ENCODE measurements at places on chromosomes 13 and 19.

- DNase-seq = no peak
Observed at GRCh38 chr19:18684642-18684993, 1.1 kb downstream of the CRTC1 start.

DNA sequence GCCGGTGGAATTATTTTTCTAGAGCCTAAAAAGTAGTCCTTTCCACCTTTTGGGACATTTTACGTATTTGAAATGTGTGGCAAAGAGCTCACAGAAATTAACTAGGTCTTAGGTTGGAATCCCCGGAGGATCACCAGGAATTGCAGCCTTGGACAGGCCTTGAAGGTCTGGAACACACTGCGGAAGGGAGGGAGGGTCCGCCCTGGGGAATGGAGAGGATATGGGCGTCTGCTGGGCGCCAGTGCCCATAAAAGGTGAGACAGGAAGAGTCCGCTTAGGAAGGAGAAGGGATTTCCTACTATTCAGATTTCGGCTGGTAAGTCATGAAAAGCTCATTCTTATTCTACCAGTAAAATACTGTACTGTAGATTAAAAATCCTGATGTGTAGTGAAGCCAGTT is 111.9 kb downstream of the COL4A2 start:
- no peak for DNase-seq

- DNase-seq = no peak
Observed at GRCh38 chr13:97140131-97140530, 82.0 kb upstream of the MBNL2 start.

DNA sequence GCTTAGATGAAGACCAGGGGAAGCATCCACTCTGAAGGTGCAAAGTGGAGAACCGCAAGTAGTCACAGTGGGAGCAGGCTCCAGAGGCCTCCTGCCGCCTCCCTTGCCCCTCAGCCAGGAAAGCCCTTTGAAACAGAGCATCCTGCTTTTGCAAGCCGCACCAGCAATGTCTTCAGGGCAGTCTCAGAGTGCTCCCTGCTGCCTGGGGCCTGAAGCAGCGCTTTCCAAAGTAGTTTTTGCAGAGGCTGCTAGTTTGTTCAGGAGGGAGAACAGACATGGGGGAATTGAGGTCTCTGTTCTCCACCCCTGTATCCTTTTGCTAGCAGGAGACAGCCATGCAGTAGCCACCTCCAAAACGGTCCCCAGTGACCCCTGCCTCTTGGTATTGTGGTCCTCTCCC is 15.8 kb upstream of the POP4 start:
- DNase-seq = no peak

DNA sequence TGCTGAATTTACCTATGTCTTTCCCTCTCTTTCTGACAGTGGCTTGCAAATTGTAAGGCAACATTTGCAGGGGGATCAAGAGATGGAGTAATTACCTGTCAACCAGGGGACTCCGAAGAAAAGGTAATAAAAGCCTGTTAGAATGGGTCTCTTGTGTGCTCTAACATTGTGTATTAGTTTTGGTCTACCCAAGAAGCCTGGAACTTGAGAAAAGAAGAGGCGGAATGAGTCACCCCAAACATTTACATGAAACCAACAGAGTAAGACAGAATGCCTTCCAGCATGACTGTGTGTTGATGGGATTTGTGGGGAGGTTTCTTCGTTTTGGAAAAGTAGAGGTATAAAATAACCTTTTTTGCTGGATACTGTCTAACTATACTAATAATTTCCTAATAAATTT is 36.7 kb downstream of the ZAR1L start:
- peak; percentile 54 for DNase-seq

DNA sequence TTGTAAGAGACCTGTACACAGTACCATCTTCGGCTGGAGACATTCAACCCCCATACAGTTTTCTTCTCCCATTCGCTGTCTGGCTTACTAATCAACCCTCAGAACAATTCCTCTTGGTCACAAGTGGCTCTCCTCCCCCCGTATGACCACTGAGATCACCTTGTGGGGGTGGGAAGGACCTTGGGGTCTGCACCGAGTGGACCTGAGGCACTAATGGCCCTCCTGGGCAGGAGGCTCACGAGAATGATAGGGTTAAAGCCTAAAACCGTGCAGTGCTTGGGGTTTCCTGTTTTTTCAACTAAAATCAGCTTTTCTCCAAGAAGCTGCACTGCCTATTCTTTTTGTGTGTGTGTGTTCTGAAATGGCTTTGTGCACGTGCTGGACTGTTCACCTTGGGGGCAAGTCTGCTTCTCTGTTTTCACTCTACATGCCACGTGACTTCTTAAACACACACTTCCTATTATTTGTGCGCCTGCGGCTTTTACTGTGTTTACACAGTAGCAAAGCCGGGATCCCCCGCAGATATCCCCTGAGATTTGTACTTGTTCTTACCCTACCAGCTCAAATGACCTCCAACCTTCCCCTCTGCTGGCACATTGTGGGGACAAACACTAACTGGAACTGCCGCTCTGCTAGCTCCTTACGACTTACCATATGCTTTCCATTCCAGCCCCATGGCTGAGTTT is 12.3 kb downstream of the RBM26 start:
- no peak for DNase-seq

GRCh38 chr13:69487576-69487975 is 620.0 kb upstream of the ATXN8OS start:
- peak; percentile 0 for DNase-seq

GRCh38 chr19:41123716-41124294 is 9.6 kb downstream of the CYP2F1 start:
- DNase-seq = no peak

DNA sequence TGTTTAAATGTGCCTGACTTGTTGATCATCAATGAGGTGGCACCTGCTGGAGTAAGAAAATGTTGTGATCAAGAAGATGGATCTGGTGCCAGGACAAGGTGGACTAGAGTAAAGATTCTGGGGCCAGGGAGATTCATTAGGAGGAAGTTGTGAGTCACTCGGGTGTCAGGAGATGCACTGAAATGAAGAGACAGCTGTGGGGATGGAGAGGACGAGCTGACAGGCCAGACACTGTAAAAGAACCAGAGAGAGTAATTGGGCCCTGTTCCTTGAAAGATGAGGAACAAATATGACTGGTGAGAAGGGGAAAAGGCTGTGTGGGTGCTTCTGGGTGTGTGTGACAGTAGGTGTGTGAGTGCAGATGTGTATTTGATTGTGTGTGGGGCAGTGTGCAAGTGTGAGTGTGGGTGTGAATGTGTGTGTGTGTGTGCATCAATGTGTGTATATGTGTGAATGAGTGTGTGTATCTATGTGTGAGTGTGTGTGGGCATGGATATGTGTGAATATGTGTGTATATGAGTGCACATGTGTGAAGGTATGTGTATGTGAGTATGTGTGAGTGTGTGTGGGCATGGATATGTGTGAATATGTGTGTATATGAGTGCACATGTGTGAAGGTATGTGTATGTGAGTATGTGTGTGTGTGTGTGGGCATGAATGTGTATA is 260.5 kb downstream of the RFC3 start:
- no peak for DNase-seq

GRCh38 chr13:75160984-75161383 is 321.0 kb downstream of the TBC1D4 start:
- DNase-seq = no peak

- DNase-seq = no peak
Observed at GRCh38 chr13:27853335-27853734, 61.1 kb downstream of the GSX1 start.

GRCh38 chr13:90719461-90719860 is 628.0 kb upstream of the MIR17HG start:
- DNase-seq = peak; percentile 15

All from fibroblast of lung (primary cell).